Hepatic stellate cell (primary cell): ENCODE measurements at places on chromosomes 7 and 10.

DNA sequence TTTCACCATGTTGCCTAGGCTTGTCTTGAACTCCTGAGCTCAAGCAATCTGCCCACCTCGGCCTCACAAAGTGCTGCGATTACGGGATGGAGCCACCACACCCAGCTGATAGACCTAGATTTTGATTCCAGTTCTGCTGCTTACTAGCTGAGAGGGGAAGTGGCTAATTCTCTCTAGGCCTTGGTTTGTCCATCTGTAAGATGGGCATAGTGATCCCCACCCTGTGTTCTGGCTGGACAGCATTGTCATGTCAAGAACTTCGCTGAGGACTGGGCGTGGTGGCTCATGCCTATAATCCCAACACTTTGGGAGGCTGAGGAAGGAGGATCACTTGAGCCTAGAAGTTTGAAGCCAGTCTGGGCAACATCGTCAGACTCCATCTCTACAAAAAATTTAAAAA lies 17.4 kb upstream of the CCL24 start:
- no peak for DNase-seq

DNA sequence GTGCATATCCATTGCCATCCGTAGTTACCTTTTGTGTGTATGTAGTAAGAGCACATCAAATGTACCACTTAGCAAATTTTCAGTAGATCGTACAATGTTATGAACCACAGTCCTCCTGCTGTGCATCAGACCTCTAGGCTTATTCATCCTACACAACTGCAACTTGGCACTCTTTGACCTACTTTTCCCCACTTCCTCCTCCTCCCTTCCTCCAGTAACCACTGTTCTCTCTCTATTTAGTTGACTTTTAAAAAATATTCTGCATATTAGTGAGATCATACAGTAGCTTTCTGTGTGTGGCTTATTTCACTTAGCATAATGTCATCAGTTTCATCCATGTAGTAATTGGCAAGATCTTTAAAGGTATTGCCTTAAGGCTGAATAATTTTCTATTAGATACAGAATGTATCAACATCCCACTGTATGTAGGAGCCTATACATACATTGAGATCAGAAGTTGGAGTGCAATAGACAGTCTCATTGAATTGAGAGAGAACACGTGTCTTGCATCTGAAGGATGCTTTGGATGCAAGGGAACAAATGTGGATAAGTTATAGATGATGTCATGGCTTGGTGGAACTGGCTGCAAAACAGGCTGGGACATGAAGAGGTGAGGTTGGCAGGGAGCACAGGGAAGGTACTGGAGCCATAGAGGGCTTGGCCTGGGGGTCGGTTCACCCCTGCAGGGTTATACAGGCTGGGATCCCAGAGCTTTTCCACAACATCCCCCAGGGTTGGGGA lies 83.0 kb upstream of the FAM180A start:
- no peak for DNase-seq

DNA sequence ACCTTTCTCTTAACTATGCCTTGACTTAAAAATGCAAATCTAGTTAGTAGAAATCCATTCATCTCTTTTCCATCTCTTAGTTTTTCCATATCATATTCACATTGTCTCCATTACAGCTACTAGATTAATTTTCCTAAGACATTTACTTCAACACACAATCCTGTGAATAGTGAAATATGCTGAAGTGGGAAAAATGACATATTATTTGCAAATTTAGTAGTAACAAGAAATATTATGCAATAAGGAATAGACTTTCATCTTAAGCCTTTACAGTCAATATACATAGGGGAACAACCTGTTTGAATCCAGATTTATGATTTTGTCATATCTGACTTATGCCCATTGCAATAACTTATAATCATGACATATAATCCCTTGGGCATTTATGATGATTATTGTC lies 277.0 kb upstream of the IMMP2L start:
- DNase-seq = no peak

DNA sequence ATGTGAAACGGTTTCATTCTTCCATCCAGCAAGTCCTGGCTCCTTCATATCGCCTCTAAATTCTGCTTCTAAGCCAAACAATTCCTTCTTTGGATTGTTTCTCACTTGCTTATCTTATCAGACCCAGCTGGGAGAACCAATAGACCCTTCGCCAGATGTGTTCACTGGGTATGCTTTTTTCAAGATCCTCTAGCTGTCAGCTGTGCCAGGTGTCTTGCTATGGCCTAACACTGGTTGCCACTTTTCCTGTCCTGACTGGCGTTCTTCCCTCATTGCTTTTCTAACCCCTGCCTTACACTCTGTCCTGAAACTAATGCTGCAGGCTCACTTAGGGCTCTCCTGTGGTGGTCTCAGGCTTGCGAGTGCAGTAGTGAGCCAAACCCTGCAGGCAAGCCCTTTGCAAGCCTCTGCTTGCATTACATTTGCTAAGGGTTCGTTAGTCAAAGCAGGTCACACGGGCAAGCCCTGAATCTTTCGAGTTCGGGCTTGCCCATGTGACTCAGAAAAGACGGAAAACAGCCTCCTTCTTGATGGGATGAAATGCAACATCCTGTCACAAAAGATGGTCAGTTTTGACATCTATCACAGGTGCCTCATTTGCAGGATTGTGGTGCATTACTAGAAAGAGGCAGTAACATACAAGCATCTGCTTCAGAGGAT lies 92.8 kb downstream of the VWC2 start:
- DNase-seq = no peak

GRCh38 chr7:47698386-47698785 lies 116.5 kb upstream of the TNS3 start:
- DNase-seq = no peak

- DNase-seq = no peak
Measured at GRCh38 chr10:87794285-87794684, 23.7 kb downstream of the ATAD1 start.

DNA sequence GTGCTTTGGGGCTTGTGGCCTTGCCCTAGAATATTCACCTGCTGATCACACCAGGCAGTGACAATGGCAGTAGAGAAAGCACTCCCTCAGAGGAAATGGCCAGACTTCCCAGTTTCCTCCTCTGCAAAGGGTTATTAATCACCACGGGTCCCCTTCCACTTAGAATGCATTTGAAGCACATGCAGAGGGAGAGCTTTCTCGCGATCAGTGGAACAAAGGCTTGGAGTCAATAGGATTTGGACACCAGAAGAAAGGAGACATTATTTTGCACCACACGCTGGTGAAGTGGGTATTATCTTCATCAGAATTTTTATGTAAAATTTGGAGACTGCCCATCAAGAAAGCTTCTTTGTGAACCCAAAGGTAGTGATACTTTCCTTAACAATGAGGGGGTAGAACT lies 35.4 kb upstream of the INHBA start:
- no peak for DNase-seq

DNA sequence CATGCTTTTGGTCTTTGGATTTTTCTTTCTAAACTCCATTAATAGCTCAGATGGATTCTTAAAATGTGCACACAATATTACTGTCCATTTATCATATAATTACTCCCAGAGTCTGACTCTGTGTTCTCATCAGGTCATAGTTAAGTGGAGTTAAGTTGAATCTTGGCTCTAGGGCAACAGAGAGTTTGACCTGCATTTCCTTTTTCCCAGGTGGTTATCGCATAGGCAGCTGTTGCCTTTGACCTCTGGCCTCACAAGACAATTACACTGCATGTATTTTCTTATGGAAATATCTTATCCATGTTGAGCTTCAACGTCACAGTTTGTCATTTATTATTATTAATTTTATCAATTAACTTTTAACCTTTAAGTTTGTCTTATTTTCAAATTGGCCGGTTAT lies 237.5 kb upstream of the HGF start:
- DNase-seq = no peak

GRCh38 chr7:81623251-81623855 lies 146.5 kb downstream of the HGF start:
- no peak for DNase-seq

DNA sequence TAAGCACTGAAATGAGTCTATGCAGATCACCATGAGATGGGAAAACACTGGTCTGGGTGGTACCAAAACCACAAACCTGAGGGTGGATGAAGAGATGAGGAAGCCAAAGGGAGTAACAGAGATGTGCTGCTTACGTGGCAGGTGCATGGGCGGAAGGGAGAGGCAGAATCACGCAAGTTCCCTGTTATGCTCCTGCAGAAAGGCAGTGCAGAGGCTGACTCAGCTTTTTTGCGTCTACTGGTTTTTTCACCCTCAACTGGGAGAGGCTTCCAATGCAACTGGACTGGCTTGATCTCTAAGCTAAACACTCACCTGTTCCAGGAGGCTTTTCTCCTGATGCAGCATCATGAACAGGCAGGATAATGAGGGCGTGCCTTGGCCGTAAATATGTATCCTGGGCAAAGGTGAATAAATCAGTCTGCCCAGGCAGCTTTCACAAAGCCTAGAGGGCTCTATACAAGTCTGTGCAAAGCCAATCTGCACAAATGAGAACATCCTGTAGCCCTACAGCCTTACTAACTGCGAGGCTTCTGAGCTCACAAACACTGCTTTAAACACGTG lies 95.4 kb upstream of the AFAP1L2 start:
- no peak for DNase-seq

DNA sequence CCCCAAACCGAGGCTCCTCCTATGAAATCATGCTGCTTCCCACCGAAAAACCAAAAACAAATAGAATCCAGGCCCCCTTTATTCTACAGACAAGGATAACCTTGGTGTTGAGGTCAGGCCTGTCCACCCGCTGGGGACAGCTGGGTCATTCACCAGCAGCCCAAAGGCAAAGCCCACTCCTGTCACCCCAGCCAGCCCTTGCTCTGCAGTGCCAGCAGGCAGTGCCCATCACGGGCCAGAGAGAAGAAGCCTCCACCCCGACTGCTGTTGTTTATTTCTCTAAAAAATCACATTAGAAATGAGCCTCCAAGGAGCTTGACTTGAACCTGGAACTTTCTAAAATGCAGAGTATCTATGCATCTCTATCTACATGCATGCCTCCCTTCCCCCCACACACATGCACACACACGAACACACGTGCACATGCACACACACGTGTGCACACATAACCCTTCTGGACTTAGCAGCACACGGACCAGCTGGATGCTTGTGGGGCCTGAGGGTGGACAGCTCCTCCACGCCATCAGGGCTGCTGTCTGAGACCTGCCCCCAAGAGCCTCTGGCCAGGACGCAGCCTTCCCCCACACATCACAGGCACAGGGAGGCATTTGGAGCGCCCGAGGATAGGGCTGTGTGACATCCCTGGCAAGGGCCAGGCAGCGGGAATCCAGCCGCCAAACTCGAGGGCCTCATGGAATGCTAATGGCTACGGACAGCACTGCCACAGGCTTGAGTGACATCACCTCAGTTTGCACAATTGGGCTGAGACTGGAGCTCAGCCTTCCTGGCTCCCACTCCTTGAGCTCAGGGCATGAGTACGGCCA lies 22.8 kb downstream of the PRKAG2 start:
- no peak for DNase-seq
